ENCODE measurements at places on chromosomes 13 and 19.

DNA sequence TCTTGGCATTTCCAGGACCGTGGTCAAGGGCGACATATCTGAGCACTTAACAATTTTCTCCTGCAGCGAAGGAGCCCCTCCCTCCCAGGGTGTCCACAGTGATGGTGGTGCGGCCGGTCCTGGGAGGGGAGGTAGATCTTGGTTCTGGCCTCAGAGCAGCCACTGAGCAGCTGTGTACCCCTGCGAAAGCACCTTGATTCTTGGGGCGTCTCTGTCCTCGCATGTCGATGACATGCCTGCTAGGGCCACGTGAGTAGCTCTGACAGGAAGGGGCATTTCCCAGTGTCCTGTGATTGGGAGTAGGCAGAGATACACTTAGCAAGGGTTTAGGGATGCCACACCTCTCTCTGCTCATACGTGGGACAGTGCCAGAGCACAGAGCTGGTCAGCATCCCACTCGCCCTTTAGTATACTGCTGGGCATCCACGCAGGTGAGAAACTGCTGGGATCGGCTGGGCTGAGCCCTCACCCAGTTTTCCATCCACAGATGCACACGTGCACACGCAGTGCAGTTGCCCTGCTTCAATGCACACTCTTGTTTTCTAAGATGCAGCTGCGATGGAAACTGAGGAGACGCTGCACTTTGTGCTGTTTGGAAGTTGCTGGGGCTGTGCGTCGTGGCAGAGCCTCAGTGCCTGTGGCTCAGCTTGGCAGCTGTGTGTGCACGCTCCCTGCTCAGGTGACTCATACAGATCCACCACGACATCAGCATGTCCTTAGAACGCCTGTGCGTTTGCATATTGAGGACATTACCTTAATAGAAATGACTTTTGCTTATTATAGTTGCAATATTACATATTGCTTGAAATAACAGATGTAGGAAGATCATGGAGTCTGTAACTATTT lies 66.8 kb downstream of the TEX29 start:
- no peak for DNase-seq

- no peak for DNase-seq
Observed at GRCh38 chr19:18344582-18344950, 4.2 kb downstream of the PGPEP1 start.

DNA sequence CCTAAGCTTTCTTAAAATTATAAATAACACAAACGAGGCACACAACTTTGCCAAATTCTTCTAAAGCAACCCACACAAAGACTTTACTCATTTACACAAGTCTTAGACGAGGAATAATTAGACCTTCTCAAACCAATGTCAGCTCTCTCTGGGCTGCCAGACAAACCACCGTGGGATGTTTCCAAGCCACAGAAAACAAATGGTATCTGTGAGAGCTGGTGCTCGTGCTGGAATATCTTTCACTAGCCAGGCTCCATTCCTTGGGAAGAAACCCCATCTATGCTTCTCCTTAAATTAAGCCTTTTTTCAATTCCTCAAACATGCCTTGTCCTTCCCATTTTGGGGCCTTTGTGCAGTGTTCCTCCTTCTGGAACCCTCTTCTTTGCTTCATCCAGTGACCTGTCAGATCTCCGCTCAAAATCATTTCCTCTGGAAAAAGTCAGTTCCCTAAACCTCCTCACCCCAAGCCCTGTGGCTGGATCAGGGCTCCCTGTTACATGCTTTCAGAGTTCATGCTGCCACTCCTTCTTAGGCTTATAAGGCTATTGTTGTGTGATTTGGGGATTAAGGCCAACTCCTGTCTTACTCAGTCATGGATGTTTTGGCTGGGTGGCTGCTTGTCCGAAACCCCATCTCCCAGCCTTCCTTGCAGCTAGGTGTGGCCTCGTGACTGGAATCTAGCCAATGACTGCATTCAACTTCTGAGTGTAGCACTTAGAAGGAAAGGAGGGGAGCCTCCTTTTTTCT lies 64.2 kb upstream of the GTF2F2 start:
- peak; percentile 49 for DNase-seq

DNA sequence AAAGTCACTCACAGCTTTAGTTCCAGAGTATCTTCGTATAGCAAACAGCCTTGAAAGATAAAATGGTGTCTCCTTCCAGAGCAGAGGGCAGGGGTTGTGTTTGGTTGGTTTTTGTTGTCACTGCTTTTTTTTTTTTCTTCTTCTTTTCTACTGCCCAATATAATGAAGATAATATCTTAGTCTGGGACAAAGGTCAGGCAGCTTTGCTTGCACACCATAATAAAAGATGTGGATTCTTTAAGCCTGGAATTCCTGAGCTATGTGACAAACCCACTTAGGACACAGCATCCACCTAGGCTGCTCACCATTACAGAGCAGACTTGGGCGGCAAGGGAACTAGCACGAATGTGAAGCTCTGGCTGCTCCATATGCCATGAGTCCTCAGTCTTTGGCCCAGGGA lies 165.6 kb upstream of the MIR17HG start:
- DNase-seq: no peak

GRCh38 chr19:1228161-1228957 lies 9.4 kb downstream of the CBARP start:
- no peak for DNase-seq

GRCh38 chr13:79307866-79308298 lies 98.2 kb downstream of the RBM26 start:
- no peak for DNase-seq

DNA sequence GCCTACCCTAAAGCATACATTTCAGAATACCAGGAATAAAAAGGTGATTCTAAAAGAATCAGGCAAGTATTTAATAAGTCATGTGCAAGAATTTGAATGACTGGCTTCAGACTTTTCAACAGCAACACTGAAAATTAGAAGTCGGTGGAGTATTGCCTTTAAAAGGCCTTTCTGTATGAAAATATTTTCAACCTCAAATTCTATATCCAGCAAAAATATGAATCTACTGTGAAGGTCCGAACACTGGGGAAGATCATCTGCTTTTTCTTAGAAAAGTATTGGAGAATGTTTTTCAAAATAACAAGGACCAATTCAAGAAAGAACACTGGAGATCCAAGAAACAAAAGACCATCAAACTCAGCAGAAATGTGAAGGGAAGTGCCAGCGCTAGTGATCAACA lies 459.5 kb upstream of the KLF12 start:
- no peak for DNase-seq

DNA sequence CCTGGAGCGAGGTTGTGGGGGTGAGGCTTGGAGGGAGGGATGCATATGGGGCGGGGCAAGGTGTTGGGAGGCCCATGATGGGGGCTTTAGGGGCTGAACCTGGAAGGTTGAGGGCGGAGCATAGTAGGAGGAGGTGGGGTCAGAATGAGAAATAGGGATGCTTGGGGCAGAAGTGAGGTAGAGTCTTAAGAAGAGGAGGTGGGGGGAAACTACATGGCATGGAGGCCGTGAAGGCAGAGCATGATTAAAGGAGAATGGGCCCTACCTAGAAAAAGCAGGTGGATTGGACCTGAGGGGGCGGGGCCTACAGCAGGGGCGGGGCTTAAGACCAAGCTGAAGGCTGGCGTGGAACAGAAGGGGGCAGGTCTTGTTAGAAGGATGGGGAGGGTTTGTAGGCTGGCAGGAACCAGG lies 799 bp downstream of the NR1H2 start:
- DNase-seq: peak; percentile 69

GRCh38 chr13:66313413-66313812 lies 916.7 kb downstream of the PCDH9 start:
- no peak for DNase-seq

GRCh38 chr19:46859637-46860124 lies 1.1 kb upstream of the ARHGAP35 start:
- no peak for DNase-seq

GRCh38 chr19:703651-704446 lies 4.9 kb upstream of the PALM start:
- DNase-seq: peak; percentile 74

- DNase-seq: peak; percentile 84
Observed at GRCh38 chr19:2270423-2271233, 11.3 kb downstream of the PEAK3 start.

- peak; percentile 80 for DNase-seq
Observed at GRCh38 chr19:13234518-13234917, 84.3 kb downstream of the IER2 start.

GRCh38 chr19:13022859-13023636 lies 27.8 kb downstream of the NFIX start:
- DNase-seq: peak; percentile 11

- DNase-seq: no peak
Observed at GRCh38 chr13:41615528-41615855, 158.1 kb downstream of the RGCC start.

DNA sequence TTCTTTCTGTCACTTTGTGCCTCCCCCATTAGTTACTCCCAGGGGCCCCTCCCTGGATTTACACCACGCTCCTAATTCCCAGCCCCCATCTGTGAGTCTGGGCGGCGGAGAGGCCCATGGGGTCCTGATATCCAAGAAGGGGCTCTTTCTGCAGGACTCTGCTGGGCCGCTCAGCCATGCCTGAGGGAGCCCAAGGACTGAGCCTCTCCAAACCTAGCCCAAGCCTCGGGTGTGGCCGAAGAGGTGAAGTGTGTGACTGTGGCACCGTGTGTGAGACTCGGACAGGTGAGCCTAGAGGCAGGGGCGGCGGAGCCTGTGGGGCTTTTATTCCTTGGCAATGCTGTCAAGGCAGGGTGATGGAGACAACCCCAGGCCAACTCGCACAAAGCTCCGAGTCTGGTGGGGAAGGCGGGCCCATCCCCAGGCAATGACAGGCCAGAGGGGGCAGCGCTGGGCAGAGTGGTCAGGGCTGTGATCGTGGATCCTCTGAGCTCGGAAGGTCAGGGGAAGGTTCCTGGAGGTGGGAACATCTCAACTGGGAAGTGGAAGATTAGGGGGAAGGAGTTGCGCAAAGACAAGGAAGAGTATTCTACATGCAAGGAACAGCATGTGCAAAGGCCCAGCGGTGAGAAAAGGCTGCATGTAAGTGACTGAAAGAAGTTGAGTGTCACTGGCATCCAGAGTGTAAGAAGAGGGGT lies 1.6 kb downstream of the PLEKHG2 start:
- DNase-seq: no peak

GRCh38 chr13:34577051-34577450 lies 365.0 kb upstream of the NBEA start:
- DNase-seq: no peak

GRCh38 chr13:20264271-20265018 lies 32.3 kb upstream of the GJB6 start:
- peak; percentile 10 for DNase-seq

DNA sequence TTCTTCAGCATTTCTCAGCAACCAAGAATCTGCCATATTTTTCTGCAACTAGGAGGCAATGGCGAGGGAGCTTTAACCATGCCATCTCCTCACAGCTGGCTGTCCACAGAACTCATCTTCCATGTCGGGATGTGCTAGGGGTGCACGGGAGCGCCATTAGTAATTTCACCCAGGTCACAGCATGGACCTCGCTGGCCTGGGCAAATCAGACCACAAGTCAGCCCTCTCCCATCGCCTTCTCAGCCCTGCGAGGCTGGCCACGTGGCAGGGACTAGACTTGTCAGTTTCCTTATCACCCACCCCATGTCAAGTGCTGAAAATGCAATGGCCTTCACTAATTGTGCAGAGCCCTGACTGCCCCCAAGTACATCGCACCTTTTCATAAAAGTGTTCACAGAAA lies 15.7 kb downstream of the COL4A1 start:
- DNase-seq: no peak

GRCh38 chr19:46970815-46971214 lies 48.8 kb upstream of the NPAS1 start:
- no peak for DNase-seq

Measured in stimulated activated CD4-positive, alpha-beta T cell treated with anti-CD3 and anti-CD28 coated beads, Interleukin-15, amount 100 ng/mL, for 24 hours (primary cell).